Stimulated activated CD8-positive, alpha-beta memory T cell treated with anti-CD3 and anti-CD28 coated beads, Interleukin-4, amount 100 ng/mL, for 4 hours (primary cell): ENCODE measurements at places on chromosomes 7 and 10.

GRCh38 chr7:27689591-27690164, 27.0 kb upstream of the HIBADH start:
- DNase-seq: no peak

DNA sequence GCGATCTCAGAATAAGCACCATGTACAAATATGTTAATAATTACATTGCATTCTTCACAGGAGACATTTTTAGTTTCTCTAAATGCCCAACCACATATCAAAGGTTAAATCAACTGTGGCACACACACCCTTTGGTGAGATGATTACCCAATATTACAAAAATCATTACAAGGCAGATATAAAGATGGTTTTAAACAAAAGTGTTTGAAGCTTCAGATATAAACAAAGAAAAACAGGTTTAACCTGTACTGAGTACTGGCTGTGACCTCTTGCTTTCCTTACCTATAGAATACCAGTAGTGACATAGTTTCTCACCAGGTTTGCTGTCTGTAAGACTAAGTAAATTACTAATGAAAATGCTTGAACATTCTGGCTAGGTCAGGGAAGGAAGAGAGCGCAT, 360.0 kb upstream of the IGFBP3 start:
- no peak for DNase-seq

DNA sequence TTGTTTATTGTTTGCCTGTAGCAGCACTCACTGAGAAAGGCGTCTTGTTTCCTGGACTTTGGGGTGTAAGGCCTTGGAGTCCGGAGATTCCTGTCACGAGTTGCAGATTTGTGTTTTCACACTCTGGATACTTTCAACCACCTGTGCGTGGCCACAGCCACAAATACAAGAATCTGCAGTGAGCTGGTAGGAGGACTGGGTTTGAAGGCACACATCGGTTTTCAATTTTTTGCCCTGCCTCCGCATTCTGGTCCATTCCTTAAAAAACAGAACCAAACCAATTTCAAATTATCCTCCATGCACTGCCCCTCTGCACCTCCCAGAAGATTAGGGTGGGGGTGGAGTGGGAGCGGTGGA, 619 bp downstream of the EXOC4 start:
- no peak for DNase-seq

DNA sequence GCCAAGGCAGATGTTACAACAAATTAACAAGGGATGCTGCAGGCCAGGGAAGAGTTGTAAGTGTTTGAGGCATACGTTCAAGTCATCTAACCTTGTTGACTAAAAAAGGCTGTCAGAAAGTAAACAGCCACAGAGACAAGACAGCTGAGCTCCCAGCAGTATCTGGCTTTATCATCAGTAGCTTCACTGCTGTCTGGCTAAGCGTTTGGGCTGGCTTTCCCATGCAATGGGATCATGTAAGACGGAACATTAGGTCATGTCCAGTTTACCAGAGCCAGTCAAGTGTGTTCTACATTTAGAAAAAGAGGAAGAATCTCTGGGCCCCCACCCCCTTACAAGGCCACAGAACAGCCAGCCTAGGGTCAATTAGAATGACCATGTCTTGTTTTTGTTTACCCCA, 51.3 kb upstream of the GSAP start:
- DNase-seq: no peak

GRCh38 chr7:114414156-114415063, at the start of gene FOXP2:
Gene FOXP2 (plus strand): TSS chr7:114414815. CDS start chr7:114426512, 11,697 bp downstream.
- DNase-seq: no peak

DNA sequence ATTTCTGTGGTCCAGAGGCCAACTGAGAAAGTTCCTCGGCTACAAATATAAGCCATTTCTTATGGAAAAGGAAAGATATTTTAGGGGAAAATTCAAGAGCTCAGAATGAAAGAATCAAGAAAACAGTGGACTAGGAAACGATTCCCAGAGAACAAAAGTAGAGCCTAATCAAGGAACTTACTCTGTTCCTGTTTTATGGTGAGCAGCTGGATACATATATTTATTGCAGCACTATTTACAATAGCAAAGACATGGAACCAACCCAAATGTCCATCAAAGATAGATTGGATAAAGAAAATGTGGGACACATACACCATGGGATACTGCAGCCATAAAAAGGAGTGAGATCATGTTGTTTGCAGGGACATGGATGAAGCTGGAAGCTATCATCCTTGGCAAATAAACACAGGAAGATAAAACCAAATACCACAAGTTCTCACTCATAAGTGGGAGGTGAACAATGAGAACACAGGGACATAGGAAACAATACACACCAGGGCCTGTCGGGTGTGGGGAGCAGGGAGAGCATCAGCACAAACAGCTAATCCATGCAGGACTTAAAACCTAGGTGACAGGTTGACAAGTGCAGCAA, 298.7 kb downstream of the THSD7A start:
- no peak for DNase-seq

GRCh38 chr7:3239291-3239691, 61.8 kb upstream of the SDK1 start:
- DNase-seq: no peak

- no peak for DNase-seq
Measured at GRCh38 chr10:12909836-12910185, 91.7 kb downstream of the CCDC3 start.

GRCh38 chr7:39414224-39415035, 151.8 kb upstream of the YAE1 start:
- no peak for DNase-seq

DNA sequence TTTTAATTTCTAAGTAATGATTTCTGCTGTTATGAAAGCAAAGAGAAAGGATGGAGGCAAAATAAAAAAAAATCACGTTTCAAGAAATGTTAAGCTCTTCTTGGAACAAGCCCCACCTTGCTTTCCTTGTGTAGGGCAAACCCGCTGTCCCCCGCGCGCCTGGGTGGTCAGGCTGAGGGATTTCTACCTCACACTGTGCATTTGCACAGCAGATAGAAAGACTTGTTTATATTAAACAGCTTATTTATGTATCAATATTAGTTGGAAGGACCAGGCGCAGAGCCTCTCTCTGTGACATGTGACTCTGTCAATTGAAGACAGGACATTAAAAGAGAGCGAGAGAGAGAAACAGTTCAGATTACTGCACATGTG, 2.4 kb downstream of the ADRB1 start:
- DNase-seq: no peak
